ENCODE measurements at places on chromosomes 5 and 9. TPM values are rescaled to one million over a fixed set of nuclear protein-coding genes. Genes with fewer than 3 reads are reported as not detected.

ANXA2R gene
- 1.7 TPM for total RNA-seq

SLC46A2 gene
- not detected for total RNA-seq

ACER2 gene
- total RNA-seq, result 1.6 TPM

SPATA31D4 gene
- total RNA-seq, result not detected

NKD2 gene
- total RNA-seq, result 4.6 TPM

OR1Q1 gene
- not detected for total RNA-seq

ENTREP1 gene
- under 0.01 TPM for total RNA-seq

CENPK gene
- 20.9 TPM for total RNA-seq

LCN15 gene
- not detected for total RNA-seq

IFNA2 gene
- not detected for total RNA-seq

TRAPPC13 gene
- total RNA-seq, result 18.7 TPM

SLC36A3 gene
- total RNA-seq, result not detected

ECM2 gene
- 5.7 TPM for total RNA-seq

PCDHB3 gene
- total RNA-seq, result 0.29 TPM

PAIP1 gene
- 80.3 TPM for total RNA-seq

PELO gene
- 21.1 TPM for total RNA-seq

PCDHB14 gene
- 1.2 TPM for total RNA-seq

ANKRD31 gene
- total RNA-seq, result under 0.01 TPM

PCDHGB6 gene
- 5.1 TPM for total RNA-seq

CCDC192 gene
- total RNA-seq, result not detected

PCDHGA7 gene
- 8.4 TPM for total RNA-seq

IFNK gene
- total RNA-seq, result not detected

TAS2R1 gene
- total RNA-seq, result not detected

SHISAL2B gene
- not detected for total RNA-seq

KIAA0825 gene
- 5.5 TPM for total RNA-seq

MEIKIN gene
- total RNA-seq, result not detected

TMEM252 gene
- not detected for total RNA-seq

CDO1 gene
- total RNA-seq, result 9.0 TPM

PFN3 gene
- total RNA-seq, result not detected

EIF4E1B gene
- not detected for total RNA-seq

FBN2 gene
- total RNA-seq, result 78.2 TPM

HSPB3 gene
- total RNA-seq, result 0.33 TPM

KIF4B gene
- total RNA-seq, result 0.15 TPM

ZDHHC21 gene
- 5.8 TPM for total RNA-seq

PCDHGC4 gene
- 6.0 TPM for total RNA-seq

CARD9 gene
- total RNA-seq, result 1.3 TPM

PCSK1 gene
- total RNA-seq, result 0.15 TPM

GPX3 gene
- 18.4 TPM for total RNA-seq

TMEFF1 gene
- 5.1 TPM for total RNA-seq

PRR16 gene
- total RNA-seq, result 9.3 TPM

RLN2 gene
- not detected for total RNA-seq

REEP2 gene
- total RNA-seq, result 8.4 TPM

MYMK gene
- not detected for total RNA-seq

GABRA1 gene
- not detected for total RNA-seq

PCDHGA2 gene
- 6.6 TPM for total RNA-seq

GAS1 gene
- total RNA-seq, result 37.4 TPM

ATP10B gene
- total RNA-seq, result not detected

CAMK2A gene
- 3.8 TPM for total RNA-seq

ZNF883 gene
- total RNA-seq, result 7.9 TPM

HTR1A gene
- not detected for total RNA-seq

LCN2 gene
- not detected for total RNA-seq

TMEM171 gene
- total RNA-seq, result 1.8 TPM

C9orf85 gene
- total RNA-seq, result 19.5 TPM

CCL21 gene
- total RNA-seq, result not detected

ARL14EPL gene
- total RNA-seq, result not detected

Measured in smooth muscle cell of trachea (primary cell).